ENCODE measurements at places on chromosomes 5 and 9.
A peak's percentile ranks its signal among the peaks of the same experiment; 100 is the strongest.

DNA sequence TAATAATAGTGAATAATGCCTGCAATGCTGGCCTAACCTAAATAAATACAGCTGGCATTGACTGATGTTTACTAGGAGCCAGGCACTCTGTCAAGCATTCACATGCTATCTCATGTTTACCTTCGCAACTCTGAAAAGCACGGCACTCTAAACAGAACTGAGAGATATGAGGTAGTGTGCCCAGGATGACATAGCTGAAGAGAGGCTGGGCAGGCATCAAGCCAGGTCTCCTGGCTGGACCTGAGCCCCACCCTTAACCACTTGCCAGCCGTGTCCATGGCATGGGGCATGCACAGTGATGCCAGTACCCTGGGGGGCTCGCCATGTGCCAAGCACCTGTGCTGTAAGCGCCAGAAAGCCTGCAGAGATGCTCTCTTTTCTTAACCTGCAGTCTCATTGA is 119.4 kb upstream of the MVB12B start:
- DNase-seq: no peak

GRCh38 chr5:158466191-158466590 is 607.2 kb upstream of the CLINT1 start:
- DNase-seq: no peak

DNA sequence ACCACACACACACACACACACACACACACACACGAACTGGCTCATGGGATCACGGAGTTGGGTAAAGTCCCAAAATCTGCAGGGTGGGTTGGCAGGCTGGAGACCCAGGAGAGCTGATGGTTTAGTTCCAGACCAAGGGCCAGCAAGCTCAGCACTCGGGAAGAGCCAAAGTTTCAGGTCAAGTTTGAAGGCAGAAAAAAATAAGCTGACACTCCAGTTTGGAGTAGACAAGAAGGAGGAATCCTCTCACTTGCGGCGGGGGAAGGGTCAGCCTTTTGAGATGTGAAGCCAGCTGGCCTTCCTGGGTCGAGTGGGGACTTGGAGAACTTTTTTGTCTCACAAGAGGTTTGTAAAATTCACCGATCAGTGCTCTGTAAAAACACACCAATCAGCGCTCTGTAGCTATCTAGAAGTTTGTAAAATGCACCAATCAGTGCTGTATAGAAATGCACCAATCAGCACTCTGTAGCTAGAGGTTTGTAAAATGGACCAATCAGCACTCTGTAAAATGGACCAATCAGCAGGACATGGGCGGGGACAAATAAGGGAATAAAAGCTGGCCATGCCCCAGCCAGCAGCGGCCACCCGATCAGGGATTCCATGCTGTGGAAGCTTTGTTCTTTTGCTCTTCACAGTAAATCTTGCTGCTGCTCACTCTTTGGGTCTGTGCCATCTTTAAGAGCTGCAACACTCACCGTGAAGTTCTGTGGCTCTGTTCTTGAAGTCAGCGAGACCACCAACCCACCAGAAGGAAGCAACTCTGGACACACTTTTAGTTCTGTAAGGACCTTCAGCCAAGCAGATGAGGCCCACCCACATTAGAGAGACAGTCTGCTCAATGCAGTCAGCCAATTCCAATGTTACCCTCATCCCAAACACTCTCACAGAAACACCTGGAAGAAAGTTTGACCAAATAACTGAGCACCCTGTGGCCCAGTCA is 37.8 kb upstream of the UNC5A start:
- DNase-seq: peak; percentile 17

DNA sequence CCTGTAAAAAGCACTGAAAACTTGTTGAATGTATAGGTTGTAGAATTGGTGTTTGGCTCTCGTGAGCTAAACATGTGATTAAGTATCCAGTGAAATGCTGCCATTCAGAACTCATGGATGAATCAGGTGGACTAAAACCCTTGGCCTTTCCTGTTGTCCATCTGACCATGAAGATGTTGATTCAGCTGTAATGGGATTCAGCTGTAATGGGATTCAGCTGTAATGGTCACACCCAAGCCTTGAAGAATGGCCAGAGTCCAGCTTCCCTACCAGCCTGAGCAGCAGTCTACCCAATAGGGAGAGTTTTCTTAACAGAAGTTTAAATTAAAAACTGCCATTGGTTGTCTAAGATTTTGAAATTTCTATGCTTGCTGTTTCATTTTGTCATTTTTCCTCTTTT is 18.1 kb downstream of the MAMDC2 start:
- DNase-seq: no peak

GRCh38 chr5:127891942-127892341 is 188.8 kb downstream of the CCDC192 start:
- no peak for DNase-seq

DNA sequence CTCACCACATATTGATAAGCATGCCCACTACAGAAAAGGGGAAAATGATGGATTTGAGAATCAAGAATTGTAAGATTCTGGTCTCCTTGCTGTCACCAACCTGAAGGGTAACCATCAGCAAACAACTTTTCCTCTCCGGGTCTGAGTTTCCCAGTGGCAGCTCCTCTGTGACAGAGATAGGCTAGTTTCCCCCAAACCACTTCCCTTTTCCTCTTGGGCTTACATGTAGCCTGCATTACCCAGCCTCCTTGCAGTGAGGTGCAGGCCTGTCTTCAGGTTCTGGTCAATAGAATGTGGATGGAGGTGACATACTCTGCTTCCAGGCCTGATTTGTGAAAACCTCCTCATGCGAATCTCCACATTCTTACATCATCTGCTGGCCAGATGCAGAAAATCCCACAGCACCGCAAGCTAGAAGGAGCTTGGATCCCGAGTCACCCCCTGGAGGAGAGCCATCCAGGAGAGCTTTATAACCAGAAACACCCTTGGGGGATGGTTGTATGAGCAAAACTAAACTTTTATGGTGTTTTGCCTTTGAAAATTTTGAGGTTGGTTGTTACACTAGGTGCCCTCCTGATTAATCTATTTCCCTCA is 206.1 kb downstream of the RGS3 start:
- DNase-seq: no peak

- DNase-seq: no peak
Observed at GRCh38 chr9:137325124-137325523, 23.1 kb upstream of the NRARP start.

DNA sequence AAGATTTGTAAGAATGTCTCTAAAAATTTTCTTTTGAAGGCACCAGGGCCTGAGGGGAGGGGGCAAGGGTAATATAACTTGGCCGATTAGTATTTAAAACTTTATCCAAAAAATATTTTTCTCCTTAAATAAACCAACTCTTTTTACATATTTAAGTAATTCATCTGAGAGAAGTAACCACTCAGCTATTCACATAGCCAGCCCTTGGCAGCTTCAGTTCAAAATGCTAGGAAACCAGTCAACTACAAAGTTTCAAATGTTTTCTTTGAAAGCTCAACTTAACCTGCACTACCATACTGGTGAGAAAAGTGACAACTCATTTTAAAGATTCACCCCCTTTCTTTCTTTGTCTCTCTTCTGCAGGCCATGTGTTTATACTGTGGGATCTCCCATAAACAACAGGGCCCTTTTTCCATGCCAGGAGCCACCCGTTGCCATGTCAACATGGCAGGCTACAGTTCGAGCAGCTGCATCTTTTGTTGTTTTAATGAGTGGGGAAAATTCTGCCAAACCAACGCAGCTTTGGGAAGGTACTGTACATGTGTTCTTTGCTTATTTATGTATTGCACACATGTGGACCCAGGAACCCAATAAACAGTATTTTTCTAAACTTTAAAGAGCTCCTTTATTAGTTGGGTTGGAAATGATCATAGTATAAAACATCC is 46.3 kb downstream of the AOPEP start:
- no peak for DNase-seq

GRCh38 chr5:67135381-67135984 is 61.1 kb downstream of the CD180 start:
- DNase-seq: no peak

DNA sequence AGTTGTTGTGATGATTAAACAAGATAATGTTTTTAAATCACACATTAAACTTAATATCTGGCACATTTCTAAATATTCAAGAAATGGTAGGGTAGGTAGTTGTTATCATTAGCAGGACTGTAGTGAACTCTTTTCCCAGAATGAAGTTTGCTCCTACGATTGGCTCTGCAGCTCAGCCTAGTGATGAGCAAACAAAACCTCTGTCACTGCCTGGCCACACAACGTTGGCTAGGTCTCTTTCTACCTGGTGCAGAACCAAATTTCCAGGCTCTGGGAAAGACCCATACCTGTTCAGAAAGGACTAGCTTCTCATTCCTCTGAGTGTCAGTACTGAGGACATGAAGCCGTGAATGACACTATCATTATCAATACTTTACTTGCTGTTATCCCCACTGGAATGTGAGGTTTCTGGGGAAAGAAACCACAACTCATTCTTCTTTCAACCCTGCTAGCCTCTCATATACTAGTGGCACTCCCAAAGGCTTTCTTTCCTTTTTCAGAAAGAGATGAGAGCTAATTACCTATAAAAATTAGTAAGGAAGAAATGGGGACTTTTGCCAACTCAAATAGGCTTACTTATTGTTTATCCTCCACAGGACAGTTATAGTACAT is 219.3 kb upstream of the TRIM32 start:
- no peak for DNase-seq

- DNase-seq: peak; percentile 73
Observed at GRCh38 chr5:180784497-180785097, 18.0 kb downstream of the MGAT1 start.

GRCh38 chr5:169085636-169086035 is 215.3 kb downstream of the SLIT3 start:
- no peak for DNase-seq

DNA sequence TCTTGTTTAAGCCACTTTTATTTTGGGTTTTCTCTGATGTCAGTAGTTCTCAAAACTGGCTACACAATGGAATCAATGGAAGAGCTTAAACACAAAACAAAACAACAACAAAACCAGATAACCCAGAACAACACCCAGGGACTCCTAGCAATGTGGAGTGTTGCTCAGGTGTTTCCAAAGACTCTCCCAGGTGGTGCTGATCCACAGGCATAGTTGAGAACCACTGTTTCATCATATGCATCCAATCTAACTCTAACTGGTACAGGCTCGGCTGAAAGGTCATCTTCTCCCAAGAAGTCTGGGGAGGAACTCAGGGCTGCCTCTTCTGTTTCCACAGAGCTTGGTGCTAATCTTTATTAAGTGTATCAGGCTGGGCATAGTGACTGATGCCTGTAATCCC is 5.4 kb upstream of the ALDH1B1 start:
- no peak for DNase-seq

GRCh38 chr5:149423049-149423793 is 44.1 kb upstream of the IL17B start:
- no peak for DNase-seq

- no peak for DNase-seq
Observed at GRCh38 chr5:160061770-160062169, 52.8 kb downstream of the TTC1 start.

GRCh38 chr9:71910650-71911060 is 338 bp downstream of the ABHD17B start:
- no peak for DNase-seq

- no peak for DNase-seq
Observed at GRCh38 chr9:14520341-14520740, 172.9 kb downstream of the ZDHHC21 start.

GRCh38 chr9:79046401-79046800 is 525.4 kb upstream of the TLE4 start:
- no peak for DNase-seq

DNA sequence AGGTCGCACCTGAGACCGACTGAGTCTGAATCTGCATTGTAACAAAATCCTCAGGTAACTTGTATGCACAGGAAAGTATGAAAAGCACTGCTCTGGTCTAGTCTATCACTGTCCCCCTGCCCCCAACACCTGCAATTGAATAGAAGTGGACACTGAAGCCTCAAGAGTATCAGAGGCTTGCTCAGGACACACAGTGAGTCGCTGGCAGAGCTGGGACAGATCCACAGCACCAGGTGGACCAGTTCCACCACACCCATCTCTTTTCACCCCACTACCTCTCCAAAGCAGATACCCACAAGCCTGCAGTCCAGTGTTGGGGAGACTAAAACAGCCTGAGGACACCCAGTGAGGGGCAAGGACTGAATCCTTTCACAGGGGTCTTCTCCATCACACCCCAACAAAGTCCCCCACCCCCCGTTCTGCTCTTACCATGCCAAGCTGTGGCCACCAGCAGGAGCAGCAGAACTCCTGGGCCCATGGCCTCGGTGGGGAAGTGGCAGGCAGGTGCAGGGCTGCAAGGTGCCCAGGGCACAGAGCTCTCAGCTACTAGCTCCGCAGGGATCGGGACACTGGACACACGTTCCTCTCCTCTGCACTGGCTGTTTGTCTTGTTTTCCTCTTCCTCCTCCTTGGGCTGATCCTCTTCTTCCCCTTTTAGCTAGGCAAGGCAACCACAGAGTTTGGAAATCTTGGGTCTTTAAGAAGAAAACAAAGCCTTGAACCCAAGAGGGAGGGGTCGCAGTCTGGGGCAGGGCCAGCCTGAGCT is at the start of gene CSF1R:
Gene CSF1R (minus strand): TSS at position 605 of the 766 bp plus-strand sequence. CDS start 127 bp downstream, at position 478.
- no peak for DNase-seq

DNA sequence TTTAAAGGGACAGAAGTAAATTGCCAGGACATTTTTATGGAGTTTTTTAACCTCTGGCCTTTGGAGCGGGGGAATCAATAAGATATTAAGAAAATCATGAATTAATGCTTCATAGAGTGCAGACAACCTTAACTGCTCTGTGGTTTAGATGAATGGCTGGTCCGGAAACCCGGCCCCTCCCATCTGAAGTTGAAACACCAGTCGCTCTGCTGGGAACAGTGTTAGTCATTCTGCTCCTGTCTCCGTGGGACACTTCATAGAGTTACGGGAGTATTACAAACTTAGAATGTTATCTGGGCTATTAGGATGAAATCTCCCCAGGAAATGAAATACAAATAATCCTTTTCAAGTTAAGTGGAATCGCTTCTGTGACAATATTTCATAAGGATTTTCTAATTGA is 110.1 kb upstream of the IRX2 start:
- DNase-seq: no peak

GRCh38 chr5:133779828-133780475 is 167.6 kb upstream of the FSTL4 start:
- DNase-seq: no peak

DNA sequence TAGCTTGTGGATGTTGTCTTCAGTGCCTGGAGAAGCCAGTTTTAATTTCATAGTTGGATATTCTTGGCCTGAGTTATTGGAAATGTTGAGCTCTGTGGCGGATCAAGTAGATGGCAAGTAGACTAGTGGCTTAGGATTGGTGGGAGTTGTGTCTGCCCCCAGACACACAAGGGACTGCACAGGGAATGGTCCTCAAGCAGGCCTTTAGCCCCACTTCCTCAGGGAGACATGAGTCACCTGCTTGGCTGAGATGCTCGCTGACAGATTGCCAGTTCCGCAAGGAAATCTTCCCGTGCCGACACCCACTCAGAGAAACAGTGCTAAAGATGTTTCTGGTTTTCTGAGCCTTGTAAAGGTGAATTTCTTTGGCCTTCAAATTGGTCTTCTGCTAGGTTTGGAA is 18.8 kb upstream of the CATSPER3 start:
- DNase-seq: no peak

DNA sequence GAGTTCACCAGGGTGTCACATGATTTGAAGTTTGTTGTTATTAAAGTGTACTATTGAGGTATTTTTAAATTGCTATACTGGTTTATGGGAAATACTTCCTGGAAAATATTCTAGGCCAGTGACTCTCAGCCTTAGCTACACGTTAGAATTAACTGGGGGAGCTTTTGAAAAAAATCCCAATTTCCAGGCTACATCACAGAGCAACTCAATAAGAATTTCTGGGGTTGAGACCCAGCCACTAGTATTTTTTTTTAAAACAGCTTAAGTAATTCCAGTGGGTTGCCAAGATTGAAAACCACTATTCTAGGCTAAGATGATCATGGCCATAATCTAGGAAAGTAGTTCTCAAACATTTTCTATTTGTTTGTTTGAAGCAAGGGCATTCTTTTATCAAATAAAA is 142.9 kb upstream of the GRIA1 start:
- no peak for DNase-seq

GRCh38 chr9:86286278-86286677 is 3.9 kb upstream of the ISCA1 start:
- DNase-seq: peak; percentile 68
